ENCODE measurements at places on chromosomes 7 and 10. TPM values are rescaled to one million over a fixed set of nuclear protein-coding genes. Genes with fewer than 3 reads are reported as not detected.

The RINT1 gene
- total RNA-seq = 21.9 TPM

The SPDYE1 gene
- total RNA-seq = not detected

DNA sequence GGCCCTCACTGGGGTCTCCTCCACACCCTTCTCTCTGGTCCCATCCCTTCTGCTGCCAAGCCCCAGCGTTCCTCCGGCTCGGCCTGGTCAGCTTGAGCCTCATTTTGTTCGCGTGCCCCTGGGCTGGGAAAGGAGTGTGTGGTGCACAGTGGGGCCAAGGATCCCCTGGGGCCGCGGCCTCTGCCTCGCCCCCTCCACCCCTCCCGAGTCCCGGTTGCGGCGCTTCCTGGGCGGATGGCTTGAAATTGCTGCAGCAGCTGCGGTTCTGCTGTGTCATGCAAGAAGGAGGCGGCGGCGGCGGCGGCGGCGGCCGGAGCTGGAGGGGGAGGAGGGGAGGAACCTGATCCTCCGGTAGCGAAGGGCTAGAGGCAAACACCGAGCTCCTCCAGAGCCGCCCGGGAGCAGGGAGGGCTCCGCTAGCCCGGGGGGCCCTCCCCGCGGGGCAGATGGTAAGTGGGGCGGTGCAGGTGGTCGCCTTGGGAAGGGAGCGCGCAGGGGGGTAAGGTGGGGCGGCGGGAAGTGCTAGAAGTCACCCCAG is 217.8 kb upstream of the MKLN1 start:
- DNase-seq = peak; percentile 76

The AP1S1 gene
- 45.7 TPM for total RNA-seq

DNA sequence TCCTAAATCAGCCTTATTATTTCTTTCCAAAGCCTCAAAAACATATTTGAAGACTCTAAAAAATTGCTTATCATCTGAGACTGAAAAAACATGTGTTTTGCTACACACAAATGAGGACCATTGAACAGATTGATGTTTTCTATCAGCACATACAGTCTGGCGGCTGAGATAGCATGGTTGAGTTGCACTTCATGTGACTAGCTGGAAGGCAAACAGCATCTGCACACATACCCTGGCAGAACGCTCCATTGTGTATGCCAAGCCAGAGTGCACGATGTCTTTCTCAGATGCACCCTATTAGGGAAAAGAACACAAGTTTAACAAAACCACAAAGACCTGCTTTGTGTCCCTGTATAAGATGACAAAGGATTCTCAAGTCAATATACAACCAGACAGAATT is 33.0 kb downstream of the FAM25A start:
- DNase-seq = no peak

DNA sequence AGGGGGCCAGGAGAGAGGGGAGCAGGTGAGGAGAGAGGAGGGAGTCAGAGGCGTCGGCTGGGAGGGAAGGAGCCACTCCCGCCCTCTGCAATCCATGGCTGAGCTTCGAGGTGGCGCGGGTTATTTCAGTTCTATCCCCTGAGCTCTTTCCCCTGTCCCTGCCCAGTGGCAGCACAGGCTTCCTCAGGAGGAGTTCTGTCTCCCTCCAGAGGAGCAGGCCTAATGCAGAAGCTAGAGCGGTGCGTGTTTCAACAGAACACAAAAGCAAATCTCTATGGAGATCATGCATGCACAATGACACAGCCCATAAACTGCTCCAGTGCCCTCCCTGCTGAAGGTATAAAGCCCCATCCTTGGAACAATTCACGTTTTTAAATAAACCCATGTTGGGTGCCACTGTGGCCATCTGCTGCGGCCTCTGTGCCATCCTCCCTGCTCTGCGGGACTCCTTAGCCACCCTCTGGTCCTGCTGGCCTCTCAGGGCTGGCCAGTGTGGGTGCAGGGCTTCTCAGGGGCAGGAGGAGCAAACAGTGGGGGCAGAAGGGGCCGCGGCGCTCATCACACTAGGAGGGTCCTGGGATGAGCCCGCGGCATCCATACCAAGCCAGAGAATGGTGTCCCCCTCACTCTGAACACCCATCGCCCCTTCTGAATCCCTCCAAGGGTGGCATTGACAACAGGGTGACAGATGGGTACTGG is 192.6 kb upstream of the LYZL2 start:
- DNase-seq = no peak

- DNase-seq = no peak
These were observed 86.7 kb downstream of the ARHGAP22 start for GRCh38 chr10:48517911-48518811.

The CRYGN gene
- 0.22 TPM for total RNA-seq

The CCDC172 gene
- not detected for total RNA-seq

DNA sequence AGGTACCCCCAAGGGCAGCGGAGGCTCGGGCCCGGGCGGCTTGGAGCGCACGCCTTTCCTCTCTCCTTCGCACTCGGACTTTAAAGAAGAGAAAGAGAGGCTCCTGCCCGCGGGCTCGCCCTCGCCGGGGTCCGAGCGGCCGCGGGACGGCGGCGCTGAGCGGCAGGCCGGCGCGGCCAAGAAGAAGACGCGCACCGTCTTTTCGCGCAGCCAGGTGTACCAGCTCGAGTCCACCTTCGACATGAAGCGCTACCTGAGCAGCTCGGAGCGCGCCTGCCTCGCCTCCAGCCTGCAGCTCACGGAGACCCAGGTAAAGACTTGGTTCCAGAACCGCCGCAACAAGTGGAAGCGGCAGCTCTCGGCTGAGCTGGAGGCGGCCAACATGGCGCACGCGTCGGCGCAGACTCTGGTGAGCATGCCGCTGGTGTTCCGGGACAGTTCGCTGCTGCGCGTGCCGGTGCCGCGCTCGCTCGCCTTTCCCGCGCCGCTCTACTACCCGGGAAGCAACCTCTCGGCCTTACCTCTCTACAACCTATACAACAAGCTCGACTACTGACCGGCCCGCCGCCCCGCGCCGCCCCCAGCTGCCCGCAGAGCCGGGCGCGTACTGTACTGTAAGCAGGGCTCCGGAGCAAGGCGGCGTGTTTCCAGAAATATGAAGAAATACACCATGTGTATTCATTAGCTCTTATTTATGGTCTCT is 1.8 kb downstream of the HMX2 start:
- no peak for DNase-seq

- no peak for DNase-seq
These were observed 14.5 kb downstream of the AKR1B1 start for GRCh38 chr7:134444198-134444960.

- DNase-seq = no peak
These were observed 105.2 kb upstream of the NOBOX start for GRCh38 chr7:144508702-144509101.

The CDK1 gene
- total RNA-seq = 104 TPM

DNA sequence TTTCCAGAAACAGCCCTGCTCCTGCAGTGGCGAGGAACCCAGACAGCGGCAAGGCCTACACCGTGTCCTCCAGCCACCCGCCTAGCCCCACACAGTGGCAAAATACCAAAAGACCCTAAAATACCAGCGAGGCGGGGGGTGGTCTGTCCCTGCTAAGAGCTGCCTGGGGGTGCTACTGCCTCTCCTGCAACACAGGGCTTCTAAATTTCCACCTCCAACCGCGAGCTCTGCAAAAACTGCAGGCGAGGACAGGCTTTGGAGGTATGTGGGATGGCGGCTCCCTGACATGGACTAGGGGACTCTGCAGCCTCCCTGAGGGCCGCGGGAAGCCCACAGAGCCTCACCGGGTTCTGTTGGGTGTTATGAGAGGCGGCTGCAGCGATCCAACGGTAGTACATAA is 122.3 kb downstream of the WDR37 start:
- DNase-seq = no peak

The NPSR1 gene
- total RNA-seq = not detected

GRCh38 chr7:93011351-93012294 is 106.2 kb downstream of the SAMD9 start:
- DNase-seq = no peak

DNA sequence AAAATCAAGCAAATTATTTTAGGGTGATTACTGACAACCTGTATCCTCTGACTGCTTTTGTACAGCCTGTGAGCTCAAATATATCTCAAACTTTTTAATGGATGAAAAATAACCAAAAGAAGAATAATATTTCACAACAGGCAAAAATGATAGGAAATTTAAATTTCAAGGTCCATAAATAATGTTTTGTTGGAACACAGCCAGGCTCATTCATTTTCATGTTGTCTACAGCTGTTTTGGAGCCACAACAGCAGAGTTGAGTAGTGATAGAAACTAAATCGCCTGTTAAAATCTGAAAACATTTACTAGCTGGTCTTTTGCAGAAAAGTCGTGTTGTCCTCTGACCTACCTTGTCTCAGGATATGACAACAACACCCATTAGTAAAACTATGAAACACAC is 75.9 kb downstream of the GLI3 start:
- DNase-seq = no peak

DNA sequence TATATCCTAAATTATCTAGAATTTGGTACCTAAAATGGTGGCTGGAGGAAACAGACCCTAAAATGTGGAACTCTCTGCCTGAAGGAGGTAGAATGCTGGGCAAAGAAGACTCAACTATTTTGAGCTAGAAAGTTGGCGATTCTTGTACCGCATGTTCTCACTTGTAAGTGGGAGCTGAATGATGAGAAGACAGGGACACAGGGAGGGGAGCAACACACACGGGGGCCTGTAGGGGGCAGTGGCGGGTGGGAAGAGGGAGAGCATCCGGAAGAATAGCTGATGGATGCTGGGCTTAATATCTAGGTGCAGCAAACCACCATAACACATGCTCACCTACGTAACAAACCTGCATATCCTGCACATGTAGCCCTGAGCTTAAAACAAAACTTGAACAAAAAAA is 250.6 kb downstream of the CALN1 start:
- no peak for DNase-seq

DNA sequence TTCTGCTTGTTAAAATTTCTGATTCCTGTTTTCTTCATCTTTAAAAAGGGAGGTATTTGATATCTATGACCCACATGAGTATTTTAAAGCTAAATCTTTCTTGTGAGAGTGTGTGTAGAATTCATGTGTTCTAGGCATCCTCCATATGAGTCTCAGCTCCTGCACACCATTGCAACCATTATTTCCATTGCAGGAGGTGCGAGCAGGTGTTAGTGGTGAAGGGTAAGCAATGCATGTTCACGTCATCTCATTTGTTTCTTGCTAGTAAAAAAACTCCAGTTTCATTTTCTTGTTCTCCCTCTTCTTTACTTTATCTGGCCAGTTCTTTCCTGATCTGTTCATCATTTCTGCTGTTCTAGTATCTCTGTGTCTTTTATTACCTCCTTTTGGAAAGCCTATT is 100.5 kb downstream of the ADRA2A start:
- DNase-seq = no peak

DNA sequence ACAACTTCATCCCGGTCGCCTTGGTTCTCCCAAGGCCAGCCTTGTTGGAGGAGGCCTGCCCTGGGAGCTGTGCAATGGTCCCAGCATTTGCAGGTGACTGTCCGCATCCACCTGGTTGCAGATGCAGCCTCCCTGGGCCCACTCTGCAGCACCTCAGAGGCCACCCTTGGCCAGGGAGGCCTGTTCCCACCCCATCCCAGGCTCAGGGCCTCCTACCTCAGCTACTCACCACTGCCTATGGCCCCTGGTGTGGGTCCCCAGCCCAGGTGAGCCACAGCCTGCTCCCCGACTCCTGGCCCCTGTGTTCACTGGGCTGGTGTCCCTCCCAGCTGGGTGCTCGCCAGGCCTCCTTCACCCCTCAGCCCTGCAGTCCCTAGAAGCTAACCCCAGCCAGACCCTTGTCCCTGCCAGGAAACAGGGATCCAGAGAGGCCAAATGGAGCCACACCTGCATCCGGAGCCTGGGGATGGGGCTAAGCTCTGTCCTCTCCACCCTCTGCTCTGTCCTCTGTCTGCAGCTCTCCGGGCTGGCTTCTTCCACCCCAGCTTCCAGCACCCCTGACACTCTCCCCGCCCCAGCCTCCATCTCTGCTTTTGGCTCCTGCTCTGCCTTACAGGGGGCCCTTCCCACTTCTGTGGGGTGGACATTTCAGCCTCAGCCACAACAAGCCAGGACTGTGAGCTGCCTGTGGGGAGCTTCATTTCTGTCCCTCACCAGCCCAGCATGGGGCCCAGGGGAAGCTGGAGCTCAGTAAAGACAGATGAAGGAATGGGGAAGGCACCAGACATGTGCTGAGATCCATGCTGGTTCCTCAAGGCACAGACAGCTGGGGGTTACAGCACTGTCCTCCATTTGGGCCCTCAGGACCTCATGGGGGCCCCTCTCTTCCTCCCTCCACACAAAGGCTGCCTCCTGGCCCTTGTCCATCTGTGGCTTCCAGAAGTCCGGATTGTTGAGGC is 35.6 kb upstream of the ANTXRL start:
- no peak for DNase-seq

GRCh38 chr7:7861211-7861633 is 107.4 kb upstream of the GLCCI1 start:
- no peak for DNase-seq

The MRC1 gene
- total RNA-seq = not detected

The TRPV5 gene
- total RNA-seq = not detected

DNA sequence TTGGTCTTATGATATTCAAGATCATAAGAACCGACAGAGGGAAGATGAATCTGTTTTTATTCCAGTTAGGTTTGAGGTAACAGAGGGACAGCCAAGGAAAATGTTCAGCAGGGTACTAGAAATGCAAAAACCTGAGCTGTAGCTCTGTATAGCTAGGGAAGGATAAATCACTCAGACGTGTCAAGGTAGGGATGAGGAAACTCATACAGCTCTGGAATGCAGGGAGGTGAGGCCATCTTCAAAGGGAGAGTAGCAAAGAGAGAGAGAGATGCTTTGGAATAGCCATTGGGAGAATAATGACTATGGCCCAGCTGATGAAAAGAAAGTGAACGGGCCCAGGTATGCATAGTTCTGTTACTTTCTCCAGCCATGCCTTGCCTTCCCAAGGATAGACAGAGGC is 77.8 kb downstream of the PAX2 start:
- no peak for DNase-seq

DNA sequence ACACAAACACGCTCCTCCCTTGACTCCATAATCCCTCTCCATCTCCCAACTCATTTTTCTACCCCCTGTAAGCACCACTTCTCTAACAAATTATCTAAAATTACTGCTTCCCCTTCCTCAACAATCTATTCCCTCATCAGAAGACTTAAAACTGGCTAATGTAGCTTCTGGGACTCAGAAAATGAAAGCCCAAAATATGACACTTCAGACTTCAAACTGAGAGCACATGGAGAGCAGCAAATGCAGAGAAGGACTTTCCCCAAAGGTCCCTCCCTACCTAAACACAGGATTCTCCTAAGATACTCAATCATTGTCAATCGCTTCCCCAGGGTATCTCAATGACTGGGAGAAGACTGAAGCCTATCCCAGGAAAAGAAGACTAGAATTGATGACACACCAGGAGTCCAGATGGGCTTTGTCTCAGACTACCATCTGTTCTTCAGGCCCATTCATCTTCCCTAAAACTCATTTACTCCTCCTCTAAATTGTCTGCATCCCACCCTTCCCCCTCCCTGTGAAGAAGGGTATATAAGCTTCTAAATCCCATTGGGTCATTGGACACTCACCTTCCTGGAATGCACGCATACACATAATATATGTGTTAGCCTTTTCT is 39.2 kb downstream of the ST8SIA6 start:
- no peak for DNase-seq

The GRM3 gene
- not detected for total RNA-seq

The CH25H gene
- total RNA-seq = not detected

DNA sequence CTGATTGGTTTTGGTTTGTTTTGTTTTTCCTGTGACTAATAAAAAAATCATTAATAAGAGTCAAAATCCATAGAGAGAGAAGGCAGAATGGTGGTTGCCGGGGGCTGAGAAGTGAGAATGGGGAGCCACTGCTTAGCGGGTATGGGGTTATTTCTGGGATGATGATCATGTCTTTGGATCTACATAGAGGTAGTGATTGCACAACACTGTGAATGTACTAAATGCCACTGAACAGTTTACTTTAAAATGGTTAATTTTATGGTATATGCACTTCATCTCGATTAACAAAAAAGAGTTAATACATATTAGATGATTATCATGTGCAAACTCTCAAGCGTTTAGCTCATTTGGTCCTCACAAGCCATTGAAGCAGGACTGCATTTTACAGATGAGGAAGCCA is 342.9 kb downstream of the ELMO1 start:
- no peak for DNase-seq
